ENCODE measurements at places on chromosomes 2 and 18.

DNA sequence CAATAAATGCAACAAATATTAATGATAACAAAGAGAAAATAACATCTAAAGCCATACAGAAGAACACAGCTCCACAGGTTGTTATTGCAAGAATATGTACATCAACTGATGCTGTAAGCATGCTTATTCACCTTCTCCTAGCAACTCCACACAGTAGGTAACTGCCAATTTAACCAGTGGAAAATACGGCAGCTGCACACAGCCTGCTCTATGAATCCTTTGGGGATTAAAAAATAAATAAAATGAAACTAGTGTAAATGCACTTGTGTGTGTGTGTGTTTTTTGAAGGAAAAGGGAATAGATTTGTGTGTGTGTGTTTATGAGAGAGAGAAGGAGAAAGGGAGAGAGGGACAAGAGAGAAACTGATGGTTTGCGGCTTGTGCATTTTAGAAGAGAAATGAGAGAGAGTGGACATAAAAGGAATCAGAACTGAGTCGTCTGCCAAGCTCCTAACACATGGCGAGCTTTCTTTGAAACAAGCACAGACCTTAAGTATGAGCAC is 96.2 kb upstream of the PDE1A start:
- no peak for DNase-seq

DNA sequence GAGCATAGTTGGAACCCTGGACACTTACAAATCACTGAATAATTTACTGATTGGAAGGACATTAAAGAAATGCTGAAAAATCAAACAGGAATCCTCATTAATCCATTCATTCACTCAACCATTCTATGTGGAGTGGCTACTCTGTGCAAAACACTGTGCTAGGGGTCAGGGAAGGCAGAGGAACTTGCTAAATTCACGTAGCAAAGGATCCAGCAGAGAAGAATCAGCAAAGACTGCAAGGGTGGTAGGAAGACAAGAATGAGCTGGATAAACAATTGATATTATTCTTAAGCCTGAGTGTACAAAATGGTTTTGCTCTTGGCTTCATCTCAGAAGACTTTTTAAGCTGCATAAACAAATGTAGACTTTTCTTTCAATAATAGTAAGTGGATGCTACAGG is 164.3 kb upstream of the CAVIN2 start:
- no peak for DNase-seq

GRCh38 chr2:120437604-120438000 is 91.7 kb downstream of the INHBB start:
- DNase-seq: no peak

DNA sequence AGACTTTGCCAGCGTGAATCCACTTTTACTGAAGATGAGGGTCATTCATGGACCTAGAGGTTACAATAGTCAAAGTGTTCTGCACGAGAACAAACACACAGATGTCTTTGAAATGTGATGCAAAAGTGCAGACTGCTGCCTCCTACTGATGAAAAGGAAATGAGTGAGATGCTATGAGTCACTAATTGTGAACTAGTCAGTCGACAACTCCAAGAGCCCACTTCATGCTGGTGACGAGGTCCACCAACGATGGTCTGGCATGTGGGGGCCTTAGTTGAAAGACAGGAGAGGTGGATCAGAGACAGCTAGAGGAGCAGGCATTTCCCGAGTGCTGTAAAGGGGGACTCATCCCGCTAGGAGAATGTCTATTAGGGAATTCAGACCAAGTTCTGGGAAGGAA is 17.1 kb upstream of the ZNF236 start:
- no peak for DNase-seq

- no peak for DNase-seq
Observed at GRCh38 chr2:217912098-217913024, 90.4 kb downstream of the TNS1 start.

GRCh38 chr2:147538088-147538487 is 306.7 kb upstream of the ACVR2A start:
- no peak for DNase-seq

- no peak for DNase-seq
Observed at GRCh38 chr2:154489266-154489858, 209.1 kb upstream of the KCNJ3 start.

GRCh38 chr2:196088203-196088602 is 19.6 kb upstream of the DNAH7 start:
- DNase-seq: no peak

GRCh38 chr2:3129867-3130266 is 247.8 kb downstream of the EIPR1 start:
- no peak for DNase-seq

DNA sequence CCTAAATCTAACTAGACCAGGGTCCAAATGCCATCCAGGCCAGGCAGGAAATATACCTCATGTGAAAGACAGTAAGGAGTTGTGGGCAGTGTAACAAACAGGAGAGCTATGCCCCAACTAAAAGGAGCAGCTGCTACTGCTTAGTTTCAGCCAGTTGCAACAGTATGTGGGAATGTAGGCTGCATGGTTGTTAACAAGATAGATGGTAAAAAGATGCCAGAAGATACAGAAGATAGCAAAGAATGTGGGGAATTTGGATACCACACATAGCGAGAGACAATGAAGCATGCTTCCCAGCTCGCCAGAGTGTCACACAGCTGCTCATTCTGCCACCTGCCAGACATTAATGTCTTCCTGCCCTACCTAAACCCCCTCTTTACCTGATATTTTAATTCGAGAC is 39.4 kb upstream of the CYBRD1 start:
- no peak for DNase-seq

DNA sequence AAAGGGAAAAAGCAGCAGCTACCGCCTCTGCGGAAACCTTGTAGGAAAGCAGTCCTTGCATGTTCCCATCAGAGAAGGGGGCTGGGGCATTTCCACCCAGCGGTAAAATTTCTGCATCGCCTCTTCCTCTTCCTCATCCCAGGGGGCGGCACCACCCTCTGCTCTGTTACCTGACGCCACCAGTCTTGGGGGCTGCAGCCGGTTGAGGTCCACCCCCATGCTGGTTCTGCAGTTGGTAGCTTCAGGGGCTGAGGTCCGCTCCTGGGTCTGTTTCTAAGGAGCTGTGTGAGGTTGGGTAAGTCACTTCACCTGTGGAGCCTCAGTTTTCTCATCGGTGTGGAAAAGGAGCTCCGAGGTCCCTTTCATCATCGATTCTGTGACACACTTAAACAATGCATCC is 14.2 kb upstream of the AGAP1 start:
- DNase-seq: no peak

- no peak for DNase-seq
Observed at GRCh38 chr18:2939317-2939716, 73.6 kb downstream of the LPIN2 start.

GRCh38 chr18:42113529-42114191 is 158.6 kb downstream of the PIK3C3 start:
- no peak for DNase-seq

DNA sequence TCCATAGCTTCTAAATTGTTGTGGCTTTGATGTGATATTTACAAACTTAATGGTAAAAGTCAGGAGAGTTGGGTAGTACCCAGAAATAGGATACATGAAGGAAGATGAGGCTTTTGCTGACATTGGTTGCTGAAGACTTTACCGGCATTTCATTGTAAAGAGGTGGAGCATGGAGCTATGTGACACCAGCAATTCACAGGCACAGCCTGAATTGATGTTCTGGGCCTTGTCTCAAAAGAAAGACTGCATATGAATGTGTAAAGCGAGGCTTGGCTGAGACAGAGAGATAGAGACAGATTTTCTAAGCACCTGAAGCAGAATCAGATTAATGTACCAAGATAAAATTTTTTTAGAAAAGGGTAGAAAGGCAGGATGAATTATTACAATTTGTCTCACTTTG is 864.9 kb upstream of the ID2 start:
- no peak for DNase-seq

DNA sequence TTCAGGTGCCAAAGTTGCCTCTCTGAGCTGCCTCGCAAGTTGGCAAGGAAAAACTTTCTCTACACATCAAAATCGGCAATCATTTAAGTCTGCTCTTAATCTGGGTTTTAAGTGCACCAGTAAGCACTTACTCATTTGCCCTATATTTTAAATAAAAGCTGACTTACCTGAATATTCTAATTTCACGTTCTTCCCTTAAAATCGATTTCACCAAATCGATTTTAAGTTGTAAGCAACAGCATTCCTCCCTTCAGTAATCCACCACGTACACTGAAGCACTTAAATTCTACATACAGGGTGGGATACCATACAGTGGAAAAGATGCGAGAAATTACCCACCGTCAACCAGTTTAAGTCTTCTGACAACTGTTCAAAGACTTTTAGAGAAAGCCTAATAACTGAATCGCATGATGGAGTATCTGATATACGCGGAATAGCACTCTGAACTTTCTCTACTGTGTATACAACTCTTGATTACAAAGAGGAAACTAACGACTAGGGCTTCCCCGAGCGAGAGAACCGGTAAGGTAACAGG is 1.6 kb downstream of the PPP3R1 start:
- no peak for DNase-seq

GRCh38 chr2:208320686-208321085 is 54.6 kb downstream of the PIKFYVE start:
- no peak for DNase-seq

DNA sequence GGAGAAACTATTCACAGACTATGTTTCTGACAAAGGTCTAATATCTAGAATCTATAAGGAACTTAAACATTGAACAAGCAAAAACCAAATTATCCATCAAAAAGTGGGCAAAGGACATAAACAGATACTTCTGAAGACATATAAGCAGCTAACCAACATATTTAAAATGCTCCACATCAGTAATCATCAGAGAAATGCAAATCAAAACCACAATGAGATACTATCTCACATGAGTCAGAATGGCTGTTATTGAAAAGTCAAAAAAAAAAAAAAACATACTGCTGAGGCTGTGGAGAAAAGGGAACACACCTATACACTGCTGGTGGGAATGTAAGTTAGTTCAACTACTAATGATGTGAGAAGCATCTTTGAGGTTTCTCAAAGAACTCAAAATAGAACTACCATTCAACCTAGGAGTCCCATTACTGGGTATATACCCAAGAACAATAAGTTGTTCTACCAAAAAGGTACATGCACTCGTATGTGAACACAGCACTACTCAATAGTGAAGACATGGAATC is 220.4 kb upstream of the TFPI start:
- DNase-seq: no peak

GRCh38 chr2:10990561-10991111 is 78.9 kb downstream of the KCNF1 start:
- DNase-seq: no peak

DNA sequence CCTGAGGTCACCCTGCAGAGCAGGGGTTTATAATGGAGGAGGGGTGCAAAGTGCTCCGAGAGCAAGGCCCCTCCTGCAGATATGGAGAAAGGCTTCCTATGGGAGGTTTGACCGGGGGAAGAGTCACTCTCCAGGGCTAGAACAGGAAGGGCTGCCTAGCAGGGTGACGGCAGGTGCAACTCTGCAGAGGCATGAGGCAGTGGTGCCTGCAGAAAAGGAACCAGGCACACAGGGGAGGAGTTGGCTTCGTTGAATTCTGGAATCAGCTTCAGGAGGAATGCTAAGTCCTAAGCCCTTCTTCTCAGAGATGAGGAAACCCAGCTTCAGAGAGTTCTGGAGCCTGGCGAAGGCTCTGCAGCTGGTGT is 17.5 kb upstream of the HPCAL1 start:
- DNase-seq: no peak

DNA sequence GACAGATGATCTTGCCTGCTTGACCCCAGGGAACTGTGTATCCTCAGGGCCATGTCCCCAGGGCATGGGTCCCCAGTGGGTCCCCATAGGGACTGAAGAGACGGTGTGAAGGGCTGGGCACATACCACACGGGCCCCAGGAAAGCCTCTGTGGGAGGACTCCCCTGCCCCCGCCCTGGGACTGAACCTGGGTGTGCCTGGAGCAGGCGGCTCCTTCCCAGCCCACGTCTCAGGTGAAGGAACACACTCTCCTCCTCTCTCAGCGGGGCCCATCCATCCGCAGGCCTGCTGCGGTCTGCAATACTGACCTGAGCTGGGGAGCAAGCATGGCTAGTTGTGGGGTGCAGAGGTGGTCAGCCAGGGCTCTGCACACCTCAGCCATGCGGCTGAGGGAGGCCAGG is 45.2 kb downstream of the KIF1A start:
- DNase-seq: no peak

DNA sequence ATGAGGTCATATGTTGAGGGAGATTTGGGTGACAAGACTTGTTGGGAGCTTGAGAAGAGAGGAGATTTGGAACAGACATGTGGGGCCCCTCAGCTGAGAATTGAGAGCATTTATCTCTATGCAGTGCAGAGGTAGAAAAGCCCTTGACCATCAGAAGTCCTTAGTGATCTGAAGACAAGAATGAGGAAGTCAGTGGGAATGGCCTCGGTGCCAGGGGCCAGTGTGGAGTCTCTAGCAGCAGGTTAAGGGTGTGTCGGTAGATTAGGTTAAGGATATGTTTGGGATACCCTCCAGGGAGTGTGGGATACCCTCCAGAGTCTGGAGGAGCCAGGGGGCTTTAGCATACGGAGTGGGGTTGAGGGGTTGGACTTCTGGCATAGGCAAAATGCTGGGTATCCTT is 41.6 kb downstream of the FBXO48 start:
- DNase-seq: no peak

GRCh38 chr2:57850415-57851130 is 196.0 kb upstream of the VRK2 start:
- DNase-seq: no peak

DNA sequence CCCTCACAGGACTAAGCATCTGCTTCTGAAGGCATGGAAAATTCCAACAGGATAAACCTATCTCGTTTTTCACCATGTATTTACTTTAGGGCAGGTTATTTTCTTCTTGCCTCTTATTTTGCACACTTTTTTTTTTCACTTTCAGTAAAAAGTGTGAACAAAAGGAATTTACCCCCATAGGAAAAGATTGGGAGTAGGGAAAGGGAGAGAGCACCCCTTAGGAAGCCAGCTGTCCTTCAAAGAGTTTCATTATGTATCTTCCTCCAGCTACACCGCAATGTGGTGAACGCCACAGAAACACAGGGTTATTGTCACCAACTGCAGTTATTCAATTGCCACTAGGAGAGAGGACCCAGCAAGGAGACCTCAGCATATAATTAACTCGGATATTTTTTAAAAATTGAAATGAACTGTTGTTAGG is 286.2 kb upstream of the VRK2 start:
- no peak for DNase-seq

DNA sequence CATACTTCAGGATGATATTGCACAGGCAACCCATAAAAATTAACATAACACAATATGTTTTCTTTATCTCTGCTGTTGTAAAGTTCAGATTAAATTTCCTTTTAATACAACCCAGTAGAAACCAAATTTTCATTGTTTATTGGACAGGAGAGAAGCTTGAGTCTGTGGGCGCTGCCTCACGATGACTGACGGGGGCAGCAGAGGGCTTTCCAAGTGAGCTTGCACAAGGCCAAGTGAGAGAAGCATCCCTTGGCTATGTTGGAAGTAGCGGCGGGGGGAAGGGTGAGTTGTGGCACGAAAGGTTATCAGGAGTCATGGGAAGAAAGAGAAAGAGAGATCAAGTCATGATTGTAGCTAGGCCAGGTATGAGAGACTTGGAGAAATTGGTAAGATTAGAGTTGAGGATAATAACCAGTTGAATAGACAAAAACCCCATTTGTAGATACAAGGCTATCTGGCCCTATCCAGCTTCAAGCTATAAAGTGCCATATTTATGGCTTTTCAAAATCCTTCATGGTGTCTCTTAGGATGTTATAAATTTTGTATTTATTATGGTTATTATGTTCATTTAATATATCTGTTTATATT is 413.7 kb upstream of the FAM98A start:
- no peak for DNase-seq

Data from stimulated activated CD8-positive, alpha-beta memory T cell treated with anti-CD3 and anti-CD28 coated beads, Interleukin-4, amount 100 ng/mL, for 4 hours (primary cell).